Right renal pelvis (tissue), 4 donors: ENCODE measurements at places on chromosomes 12 and 14. TPM values are rescaled to one million over a fixed set of nuclear protein-coding genes. Genes with fewer than 3 reads are reported as not detected.

The KRT78 gene
- polyA plus RNA-seq: not detected

The MYF6 gene
- 0.15 TPM for polyA plus RNA-seq

The ASCL1 gene
- not detected for polyA plus RNA-seq

The BAG5 gene
- polyA plus RNA-seq: 33.4 TPM

The TAS2R13 gene
- not detected for polyA plus RNA-seq

The SLCO1B1 gene
- not detected for polyA plus RNA-seq

The KRT82 gene
- polyA plus RNA-seq: not detected

The EFS gene
- 39.7 TPM for polyA plus RNA-seq

- DNase-seq: no peak
Observed at GRCh38 chr12:66746489-66747201, 67.8 kb upstream of the GRIP1 start.

GRCh38 chr12:120000556-120000955, 11.5 kb downstream of the BICDL1 start:
- no peak for DNase-seq

GRCh38 chr12:94149781-94150239, 1.4 kb downstream of the PLXNC1 start:
- no peak for DNase-seq

DNA sequence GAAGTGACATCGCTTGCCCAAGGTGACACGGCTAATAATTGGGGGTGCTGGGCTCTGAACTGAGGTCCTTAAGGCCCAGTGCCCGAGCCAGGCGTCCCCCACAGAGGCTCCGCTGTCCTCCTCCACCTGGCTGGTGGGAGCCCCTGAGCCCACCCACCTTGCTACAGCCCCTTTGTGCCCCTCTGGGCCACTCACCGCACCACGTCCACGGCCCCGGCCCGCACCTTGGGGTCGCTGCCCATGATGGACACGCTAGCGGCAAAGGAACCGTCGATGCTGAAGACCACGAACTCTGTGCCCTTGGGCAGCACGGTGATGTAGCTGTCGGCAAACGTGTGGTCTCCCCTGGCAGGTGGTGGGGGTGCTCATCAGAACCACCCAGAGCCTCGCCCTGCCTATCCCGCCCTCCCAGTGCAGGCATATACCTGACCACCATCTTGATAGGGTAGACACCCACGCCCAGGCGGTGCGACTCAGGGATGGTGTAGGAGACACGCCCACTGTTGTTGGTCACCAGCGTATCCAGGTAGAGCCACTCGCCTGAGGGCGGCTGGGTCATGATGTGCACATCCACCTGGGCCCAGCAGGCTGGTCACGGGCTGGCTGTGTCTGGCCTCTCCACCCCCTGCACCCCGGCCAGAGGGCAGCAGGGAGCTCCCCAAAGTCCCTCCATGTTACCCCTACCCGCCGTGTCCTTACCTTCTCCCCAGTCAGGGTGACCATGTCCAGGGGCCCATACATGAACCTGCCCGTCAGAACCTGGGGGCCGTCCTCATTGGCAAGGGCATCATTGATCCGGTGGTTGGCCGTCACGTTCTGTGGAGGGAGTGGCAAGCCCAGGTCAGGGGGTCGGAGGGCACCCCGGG, 6.8 kb downstream of the ARL6IP4 start:
- no peak for DNase-seq

- peak; percentile 70 for DNase-seq
Observed at GRCh38 chr14:57317248-57317833, 48.6 kb downstream of the AP5M1 start.

DNA sequence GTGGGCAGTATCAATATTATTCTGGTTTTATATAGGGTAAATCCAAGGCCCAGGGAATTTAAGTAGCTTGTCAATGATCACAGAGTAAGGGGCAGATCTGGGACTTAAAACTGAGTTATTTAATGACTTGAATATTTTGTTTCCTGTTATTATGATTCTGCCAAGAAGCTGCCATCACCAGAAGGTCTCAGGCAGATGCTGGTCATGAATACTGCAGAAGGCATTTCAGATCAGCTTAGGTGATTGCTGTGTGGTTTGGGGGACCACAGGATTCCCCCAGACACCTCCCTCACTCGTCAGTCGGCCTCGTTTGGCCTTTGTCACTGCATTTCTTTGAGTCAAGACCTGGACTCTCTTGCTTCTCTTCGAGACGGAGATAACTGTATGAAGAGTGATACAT, 47.7 kb upstream of the EVL start:
- DNase-seq: no peak

GRCh38 chr12:65875640-65876071, 51.4 kb downstream of the HMGA2 start:
- no peak for DNase-seq

DNA sequence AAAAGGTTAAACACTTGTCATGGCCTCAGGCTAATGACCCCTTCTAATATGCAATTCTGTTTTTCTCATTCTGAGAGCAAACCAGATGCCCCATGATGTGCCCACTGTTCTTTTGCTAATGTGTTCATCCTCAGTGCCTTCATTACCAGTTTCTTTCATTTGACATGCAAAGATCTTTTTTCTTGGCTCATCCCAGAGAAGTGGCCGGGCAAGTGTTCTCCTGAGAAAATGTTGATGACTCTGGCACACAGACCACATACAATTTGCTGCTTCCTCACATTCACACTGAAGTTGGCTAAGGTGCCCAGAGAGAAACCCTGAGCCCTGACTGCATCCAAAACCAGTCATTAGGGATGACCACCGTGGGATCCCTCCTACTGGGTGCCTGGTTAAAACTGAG, 833.3 kb downstream of the DIO2 start:
- DNase-seq: no peak
